Cardiac muscle cell (in vitro differentiated cells and primary cell): ENCODE measurements at places on chromosomes 12 and 14. TPM values are rescaled to one million over a fixed set of nuclear protein-coding genes. Genes with fewer than 3 reads are reported as not detected.

DNA sequence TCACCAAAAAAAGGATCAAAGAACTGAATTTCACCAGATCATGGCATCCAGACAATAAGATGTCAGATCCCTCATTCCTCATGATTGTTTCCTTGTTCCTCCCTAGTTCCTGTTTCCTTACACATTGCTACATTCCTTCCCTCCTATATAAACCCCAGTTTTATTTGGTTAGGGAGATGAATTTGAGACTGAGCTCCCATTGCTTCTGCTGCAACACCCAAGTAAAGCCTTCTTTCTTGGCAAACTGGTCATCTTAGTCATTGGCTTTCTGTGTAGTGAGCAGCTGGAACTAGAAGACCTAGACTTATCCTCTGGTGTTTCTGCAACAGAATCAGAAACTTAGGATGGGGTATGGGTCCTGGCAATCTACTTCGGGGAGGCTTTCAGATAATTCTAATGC lies 217.9 kb downstream of the NOVA1 start:
- DNase-seq: no peak

GRCh38 chr12:22410486-22410885 lies 76.0 kb upstream of the ST8SIA1 start:
- DNase-seq: no peak

DNA sequence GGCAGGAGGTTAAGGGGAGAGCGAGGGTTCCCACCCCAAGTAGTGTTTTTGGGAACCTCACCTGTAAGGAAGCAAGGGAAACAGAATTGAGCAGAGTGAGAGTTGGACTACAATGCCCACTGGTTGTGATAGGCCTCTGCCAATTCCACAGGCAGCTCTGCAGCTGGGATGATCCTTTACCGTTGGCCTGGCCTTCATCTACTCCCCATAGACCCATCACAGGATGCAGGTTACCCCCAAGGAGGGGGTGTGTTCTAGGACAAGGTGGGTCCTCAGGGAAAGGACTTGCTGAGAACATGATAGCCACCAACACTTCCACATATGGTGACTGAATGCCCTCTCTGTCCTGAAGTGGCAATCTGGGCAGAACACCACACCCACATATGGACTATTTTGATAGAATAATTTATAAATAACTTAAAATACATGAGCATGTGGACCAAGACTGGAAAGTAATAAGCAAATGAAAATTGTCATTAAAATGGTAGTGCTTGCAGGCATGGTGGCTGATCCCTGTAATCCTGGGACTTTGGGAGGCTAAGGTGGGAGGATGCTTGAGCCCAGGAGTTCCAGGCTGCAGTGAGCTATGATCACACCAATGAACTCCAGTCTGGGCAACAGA lies 8.4 kb downstream of the PHLDA1 start:
- DNase-seq: no peak

DNA sequence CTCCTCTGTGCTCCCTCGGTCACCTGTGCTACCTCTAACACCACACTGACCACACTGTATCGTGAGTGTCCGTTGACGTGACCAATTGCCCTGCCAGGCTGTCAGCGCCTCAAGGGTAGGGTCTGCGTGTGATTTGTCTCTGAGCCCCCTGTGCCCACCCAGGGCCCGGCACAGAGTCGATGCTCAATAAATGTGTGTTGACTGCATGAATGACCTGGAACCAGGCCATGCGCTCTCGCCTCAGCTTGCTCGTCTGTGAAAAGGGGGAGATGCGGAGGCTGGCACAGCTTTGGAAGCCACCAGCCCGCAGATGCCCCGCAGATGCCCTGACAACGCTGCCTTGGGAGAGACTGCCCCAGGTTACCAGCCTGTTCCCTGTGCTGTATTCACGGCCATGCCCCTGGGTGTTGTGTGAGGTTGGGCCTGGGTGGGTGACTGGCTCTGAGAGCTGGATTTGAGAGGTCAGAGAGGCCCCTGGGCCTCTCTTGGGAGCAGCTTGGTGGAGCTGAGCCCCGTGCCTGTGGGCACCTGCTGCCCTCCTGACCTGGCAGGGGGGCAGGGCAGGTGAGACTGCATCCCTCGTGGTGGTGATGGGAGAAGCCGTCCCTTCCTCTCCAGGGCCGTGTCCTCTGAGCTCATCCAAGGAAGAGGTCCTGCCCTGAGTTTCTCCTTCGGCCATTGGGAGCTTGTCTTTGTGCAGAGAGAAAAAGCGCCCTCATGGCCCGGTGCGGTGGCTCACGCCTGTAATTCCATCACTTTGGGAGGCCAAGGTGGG lies 43.2 kb downstream of the CYP46A1 start:
- DNase-seq: no peak

DNA sequence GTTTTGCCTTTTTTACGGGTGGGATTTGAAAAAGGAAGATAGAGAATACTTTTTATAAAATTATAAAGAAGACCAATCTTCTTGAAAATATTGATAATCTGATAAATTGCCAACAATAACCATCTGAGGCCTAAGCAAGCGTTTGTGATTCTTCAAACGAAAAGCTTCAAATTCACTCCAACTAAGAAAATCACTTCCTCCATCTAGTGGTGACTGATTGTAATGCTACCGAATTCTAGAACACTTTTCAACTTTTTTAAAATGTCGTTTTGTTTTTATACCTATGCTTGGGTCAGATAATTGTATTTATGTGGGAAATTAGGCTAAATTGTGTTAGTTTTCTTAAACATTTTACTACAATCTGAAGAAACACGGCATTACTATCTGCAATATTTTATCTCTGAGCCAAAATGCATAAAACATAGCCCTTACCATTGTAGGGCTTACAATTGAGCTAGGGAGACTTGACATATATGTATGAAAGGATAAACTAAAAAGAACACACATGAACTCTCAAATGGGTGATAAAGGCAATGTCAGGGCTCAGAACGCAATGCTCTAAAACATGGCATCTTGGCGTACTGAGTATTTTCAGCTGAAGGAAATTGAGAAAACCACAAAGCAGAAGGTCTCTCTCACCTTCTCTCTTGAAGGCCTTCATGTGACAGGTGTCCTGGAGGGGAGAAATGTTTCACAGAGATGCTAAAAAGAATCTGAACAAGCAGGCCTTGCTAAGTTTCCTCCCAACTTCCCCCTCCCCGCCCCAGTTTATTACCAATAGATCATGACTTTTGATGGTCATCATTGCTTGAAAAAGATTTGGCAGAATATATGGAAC lies 36.8 kb upstream of the G2E3 start:
- DNase-seq: peak; percentile 58

GRCh38 chr12:130815028-130815741 lies 23.9 kb downstream of the STX2 start:
- DNase-seq: no peak

DNA sequence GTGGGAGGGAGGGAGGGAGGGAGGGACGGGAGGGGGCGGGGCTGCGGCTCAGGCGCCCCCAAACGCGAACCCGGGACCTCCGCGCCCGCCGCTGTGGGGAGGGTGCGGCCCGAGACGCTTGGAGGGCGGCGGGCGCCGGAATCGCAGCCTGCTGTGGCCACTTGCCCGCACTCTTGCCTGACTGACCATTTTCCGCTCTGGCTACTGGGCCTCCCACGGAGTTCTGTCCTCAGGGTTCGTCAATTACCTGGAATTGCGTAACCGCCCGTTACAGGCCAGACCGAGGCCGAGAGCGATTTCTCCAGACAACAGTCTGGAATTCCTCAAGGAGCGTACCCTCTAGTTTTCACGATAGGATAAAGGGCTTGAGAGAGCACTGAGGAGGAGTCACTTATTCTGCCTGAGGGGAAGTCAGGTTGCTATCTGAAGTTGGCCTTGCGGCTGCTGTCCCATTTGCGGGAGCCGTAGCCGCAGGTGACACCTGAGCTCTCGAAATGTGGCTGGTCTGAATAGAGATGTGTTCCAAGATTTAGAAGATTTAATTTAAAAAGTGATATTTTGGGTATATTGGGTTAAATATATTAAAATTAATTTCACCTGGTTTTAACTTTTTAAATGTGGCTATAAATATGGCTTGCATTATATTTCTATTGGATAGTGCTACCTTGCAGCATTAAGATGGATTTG lies 446 bp upstream of the ZNF641 start:
- peak; percentile 95 for DNase-seq

- no peak for DNase-seq
These were observed 129.9 kb downstream of the TMEM30B start for GRCh38 chr14:61151251-61151650.

GRCh38 chr12:52650520-52651081 lies 1.4 kb downstream of the KRT2 start:
- DNase-seq: no peak

GRCh38 chr12:88646824-88647223 lies 66.6 kb upstream of the KITLG start:
- no peak for DNase-seq

DNA sequence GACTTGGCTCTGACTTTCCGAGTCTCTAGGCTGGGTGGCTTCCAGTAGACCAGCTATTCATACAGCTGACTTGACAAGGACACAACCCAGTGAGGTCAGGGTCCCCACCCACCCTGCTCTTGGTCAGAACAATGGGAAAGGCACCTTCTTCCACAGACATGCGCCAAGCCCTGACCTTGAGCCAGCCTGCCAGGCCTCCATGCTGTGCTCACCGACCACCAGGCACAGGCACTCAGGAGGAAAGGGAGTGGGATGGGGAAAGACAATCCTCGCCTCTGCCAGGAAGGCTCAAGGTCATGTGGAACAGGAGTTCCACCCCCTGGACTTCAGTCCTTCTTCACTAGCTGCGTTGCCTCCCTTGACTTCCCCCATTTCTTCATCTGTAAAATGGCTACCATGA lies 31.4 kb downstream of the GALNT16 start:
- DNase-seq: no peak

GRCh38 chr14:101891471-101891870 lies 72.9 kb upstream of the DYNC1H1 start:
- DNase-seq: no peak

GRCh38 chr14:54653712-54654469 lies 87.0 kb downstream of the SAMD4A start:
- DNase-seq: no peak

- no peak for DNase-seq
These were observed 2.9 kb downstream of the IL23A start for GRCh38 chr12:56341616-56342015.

DNA sequence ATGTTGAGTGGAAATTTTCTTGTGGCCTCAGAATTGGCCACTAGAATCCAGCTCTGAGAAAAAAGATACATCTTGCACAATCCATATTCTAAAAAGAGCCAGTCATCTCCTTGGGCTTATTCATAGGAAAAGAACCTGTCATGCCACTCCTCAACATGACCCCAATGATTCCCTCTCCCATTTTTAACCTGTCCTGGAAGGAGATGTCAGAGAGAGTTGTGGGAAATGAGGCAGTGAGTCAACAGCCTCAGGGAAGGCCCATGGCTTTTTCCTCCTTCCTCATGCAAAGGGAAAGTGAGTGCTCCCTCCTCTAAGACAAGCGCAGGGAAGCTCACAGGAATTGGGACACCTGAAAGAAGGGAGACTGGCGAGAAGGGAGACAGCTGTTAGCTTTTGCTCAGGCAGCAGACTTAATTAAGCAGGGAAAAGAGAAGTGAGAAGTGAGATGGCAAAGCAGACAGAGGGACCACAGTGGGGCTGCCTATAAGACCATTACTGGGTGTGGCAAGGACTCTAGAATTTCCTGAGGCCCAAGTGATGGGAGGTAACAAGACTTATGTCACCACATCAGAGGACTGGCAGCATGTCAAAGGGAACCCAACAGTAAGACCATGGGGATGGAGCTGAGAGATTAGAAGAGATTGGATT lies 10.2 kb upstream of the DHRS7 start:
- no peak for DNase-seq

- no peak for DNase-seq
These were observed 4.9 kb downstream of the PXN start for GRCh38 chr12:120260607-120261006.

DNA sequence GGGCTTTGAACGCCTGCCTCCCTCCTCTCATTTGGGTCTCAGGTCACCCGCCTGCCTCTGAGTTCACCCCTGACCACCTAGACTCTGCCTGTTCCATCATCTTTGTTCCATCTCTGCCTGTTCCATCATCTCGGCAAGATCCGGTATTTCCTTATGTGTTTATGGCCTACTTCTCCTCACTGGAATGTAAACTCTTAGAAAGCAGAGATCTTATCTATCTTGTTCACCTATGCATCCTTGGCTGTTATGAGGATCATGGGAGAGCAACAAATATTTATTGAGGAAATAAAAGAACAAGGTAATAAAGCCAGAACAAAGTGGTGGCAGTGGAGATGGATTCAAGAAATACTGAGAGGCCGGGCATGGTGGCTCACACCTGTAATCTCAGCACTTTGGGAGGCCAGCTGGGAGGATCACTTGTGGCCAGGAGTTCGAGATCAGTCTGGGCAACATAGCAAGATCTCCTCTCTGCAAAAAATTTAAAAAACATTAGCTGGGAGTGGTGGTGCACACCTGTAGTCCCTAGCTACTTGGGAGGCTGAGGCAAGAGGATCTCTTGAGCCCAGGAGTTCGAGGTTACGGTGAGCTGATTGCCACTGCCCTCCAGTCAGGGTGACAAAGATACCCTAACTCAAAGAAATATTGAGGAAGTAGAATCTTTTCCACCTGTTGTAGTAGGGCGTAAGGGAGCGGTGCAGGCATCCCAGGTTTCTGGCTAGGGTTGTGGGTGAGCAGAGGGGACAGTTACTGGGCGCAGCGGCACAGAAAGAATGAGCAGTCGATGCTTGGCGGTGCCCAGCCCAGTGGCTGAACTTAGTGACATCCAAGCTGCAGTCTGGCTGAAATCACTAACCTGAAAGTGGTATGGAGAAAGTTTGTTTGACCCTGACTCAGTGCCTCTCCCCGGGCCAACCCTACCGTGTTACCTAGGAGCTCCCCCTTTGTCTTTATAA lies 1.7 kb upstream of the KLC1 start:
- no peak for DNase-seq

DNA sequence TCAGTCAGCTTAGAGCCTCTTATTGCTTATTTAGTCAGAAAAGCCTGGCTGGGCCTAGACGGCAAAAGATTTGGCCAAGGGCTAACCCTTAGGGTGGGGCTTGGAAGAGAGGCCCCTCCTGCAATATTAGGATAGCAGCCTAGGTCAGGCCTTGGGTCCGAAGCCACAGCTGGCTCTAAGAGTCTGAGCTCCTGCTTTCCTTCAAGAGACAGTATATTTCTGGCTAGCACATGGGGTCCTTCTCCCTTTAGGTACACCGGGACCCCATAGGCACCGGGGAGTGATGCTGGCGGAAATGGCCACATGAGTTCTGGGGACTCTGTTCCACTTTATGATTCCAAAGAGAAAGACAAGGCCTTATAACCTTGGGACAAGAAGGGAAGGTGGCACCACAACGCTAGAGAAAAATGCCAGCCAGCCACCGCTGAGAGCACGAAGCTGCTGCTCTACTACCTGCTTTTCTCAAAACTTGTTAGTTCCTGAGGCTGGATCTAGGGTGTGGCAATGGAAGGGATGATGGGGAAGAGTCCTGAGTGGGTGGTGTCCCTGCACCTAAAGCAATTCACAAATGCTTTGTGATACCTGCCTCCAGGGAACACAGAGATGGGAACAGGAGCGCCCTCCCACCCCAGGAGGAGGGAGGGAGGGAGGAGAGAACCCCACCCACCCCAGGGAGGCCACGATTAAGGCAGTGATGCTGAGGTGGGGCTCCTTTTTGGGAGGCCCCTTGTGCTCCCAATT lies 3.1 kb upstream of the AVIL start:
- DNase-seq: no peak

Gene TAMALIN
- total RNA-seq: 8.2 and 12.5 TPM in 2 replicates

Gene ENDOU
- 0.24 and 0.53 TPM in 2 replicates for total RNA-seq

Gene MMP19
- total RNA-seq: 0.39 TPM in 1 of 2 replicates, not detected in the other

Gene ANKRD33
- total RNA-seq: 0.30 TPM in 1 of 2 replicates, not detected in the other

Gene B4GALNT3
- total RNA-seq: 38.6 and 39.2 TPM in 2 replicates

Gene IFNG-AS1
- total RNA-seq: 0.07 TPM in 1 of 2 replicates, not detected in the other

Gene PLXNC1
- total RNA-seq: 2.5 and 4.1 TPM in 2 replicates

Gene LRRC10
- total RNA-seq: 33.5 and 44.0 TPM in 2 replicates

Gene DEGS2
- total RNA-seq: 0.49 and 2.7 TPM in 2 replicates

Gene KERA
- not detected in 2 replicates for total RNA-seq

Gene CCDC60
- 12.5 and 15.7 TPM in 2 replicates for total RNA-seq
